ENCODE measurements at places on chromosomes 2 and 18. TPM values are rescaled to one million over a fixed set of nuclear protein-coding genes. Genes with fewer than 3 reads are reported as not detected.

Gene DLGAP1
- 1.3 TPM for total RNA-seq

Gene MAPK4
- total RNA-seq: 8.9 TPM

Gene PAX8
- total RNA-seq: 0.99 TPM

Gene C1QL2
- total RNA-seq: not detected

GRCh38 chr18:79697976-79698375 is 18.4 kb downstream of the CTDP1 start:
- no peak for DNase-seq
- no peak overlapping the region for H3K4me3 ChIP-seq
- peaks cover 46% of the 10 kb centered on the region for H3K36me3 ChIP-seq
- H3K27ac ChIP-seq: no peak overlapping the region
- peaks cover 4% of the 10 kb centered on the region for H3K4me1 ChIP-seq

- H3K27me3 ChIP-seq: no peaks in the 10 kb centered on the region
- H3K4me3 ChIP-seq: peak overlapping the region; percentile 6
- peak overlapping the region; percentile 73 for H3K27ac ChIP-seq
- DNase-seq: no peak
- H3K4me1 ChIP-seq: peaks cover 22% of the 10 kb centered on the region
Measured at GRCh38 chr18:24231773-24232735, 93.2 kb downstream of the CABYR start.

- no peak for DNase-seq
- no peaks in the 10 kb centered on the region for H3K36me3 ChIP-seq
- H3K4me3 ChIP-seq: no peak overlapping the region
- H3K27ac ChIP-seq: no peak overlapping the region
Measured at GRCh38 chr18:3985664-3986063, 469.4 kb downstream of the DLGAP1 start.

- H3K27ac ChIP-seq: no peak overlapping the region
- peaks cover 3% of the 10 kb centered on the region for H3K4me1 ChIP-seq
- H3K4me3 ChIP-seq: no peak overlapping the region
- DNase-seq: no peak
Measured at GRCh38 chr18:55442561-55442960, 145.4 kb downstream of the TCF4 start.

DNA sequence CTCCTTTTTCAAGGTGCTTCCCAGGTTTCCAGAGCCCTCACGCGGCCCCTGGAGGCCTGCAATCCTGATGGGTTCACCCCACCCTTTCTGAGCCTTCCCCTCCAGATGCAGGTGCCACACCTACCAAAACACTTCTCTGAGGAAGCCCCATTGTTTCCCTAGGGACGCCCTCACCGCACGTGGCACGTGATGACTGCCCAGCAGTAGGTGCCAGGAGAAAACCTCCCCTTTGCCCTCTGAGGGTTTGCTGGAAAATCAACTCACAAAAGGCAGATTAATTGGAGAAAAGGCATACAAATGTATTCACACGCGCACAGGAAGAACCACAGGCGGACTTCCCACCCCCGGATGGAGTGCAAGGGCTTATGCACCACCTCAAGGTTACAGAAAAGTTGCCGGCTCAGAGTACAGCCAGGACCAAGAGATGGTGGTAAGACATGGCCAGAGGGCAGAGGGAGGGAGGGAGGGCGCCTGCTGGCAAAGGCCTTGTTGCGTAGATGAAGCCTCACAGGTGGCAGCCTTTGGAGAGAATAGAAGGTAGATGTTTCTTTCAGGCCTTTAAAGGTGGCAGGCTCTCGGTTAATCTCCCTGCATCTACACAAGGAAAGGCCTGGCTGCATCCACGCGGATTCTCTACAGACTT is 269.4 kb upstream of the RAB6C start:
- H3K4me3 ChIP-seq: no peak overlapping the region
- DNase-seq: peak; percentile 90
- no peaks in the 10 kb centered on the region for H3K4me1 ChIP-seq
- H3K36me3 ChIP-seq: no peaks in the 10 kb centered on the region
- no peaks in the 10 kb centered on the region for H3K27me3 ChIP-seq

DNA sequence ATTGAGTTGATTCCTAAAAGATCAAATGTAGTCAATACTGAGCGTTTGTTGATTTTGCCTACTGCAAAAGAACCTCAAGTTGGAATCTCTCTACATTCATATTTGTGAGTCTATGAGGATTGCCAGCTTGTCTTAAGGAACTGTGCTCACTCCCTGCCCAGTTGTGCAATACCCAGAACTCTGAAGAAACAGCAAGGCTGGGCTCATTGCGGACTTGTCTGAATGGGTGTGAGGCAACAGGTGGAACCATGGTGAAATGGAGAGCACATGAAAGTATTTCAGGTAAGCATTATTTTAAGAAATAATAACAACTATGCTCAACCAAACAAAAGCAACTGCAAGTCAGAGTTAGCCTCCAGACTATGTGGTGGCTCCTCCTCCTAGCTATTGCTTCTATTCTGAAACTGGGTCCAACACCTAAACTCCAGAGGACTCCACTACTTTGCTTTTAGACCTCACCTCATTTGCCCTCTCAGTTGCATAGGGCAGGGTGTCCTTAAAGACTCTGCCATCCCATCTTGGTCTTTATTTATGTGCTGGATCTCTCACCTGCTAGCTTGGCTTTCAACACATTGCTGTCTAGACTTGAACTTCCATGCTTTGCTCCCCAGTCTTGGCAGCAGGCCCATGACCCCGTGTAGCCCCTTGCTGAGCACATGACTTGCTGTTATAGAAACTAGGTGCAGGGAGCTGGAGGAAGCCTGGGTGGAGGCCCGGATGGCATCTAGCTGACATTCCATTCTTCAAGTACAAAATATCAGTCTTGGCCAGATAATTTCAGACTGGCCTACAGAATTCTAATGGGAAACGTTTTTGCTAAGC is 94.8 kb upstream of the ARL5A start:
- H3K27me3 ChIP-seq: no peaks in the 10 kb centered on the region
- no peak overlapping the region for H3K4me3 ChIP-seq
- H3K36me3 ChIP-seq: no peaks in the 10 kb centered on the region
- peaks cover 16% of the 10 kb centered on the region for H3K4me1 ChIP-seq
- H3K27ac ChIP-seq: peak overlapping the region; percentile 11

DNA sequence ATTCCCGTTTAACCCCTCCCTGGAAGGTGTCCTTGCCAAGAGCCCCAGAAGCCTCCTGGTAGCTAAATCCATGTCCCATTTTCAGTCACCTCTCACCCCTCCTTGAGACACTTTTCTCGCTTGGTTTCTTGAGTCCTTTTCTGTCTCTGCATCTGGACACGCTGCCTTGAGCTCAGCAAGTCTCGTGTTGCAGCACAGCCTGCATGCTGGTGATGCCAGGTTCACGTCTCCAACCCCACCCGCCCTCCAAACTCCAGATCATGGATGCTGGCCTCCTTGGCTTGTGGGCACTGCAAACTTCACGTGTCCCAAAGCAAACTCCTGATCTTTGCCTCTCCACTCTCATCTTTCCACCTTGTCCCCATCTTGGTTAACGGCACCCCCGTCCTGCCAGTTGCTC is 39.3 kb downstream of the CENPO start:
- no peak for DNase-seq
- H3K27ac ChIP-seq: no peak overlapping the region
- peaks cover 7% of the 10 kb centered on the region for H3K4me1 ChIP-seq
- H3K27me3 ChIP-seq: no peaks in the 10 kb centered on the region
- peaks cover 44% of the 10 kb centered on the region for H3K36me3 ChIP-seq

DNA sequence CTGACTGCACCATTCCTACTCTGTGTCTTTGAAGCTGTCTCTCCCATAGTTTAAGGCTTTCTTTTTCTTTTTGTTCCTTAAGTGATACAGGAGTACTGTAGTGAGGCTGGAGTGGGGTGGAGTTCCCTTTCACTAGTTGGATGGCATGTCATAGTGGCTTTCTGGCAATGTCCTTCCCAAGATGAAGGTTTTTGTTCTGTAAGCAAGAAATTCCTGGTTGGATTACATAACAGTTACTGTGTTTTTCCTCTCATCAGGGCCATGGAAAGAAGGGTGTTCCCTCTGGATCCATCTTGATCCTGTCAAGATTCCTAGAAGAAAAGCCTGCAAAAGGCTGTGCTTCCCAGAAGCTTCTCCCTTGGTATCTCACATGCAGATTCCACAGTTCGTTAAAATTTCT is 84.2 kb downstream of the ACKR3 start:
- DNase-seq: peak; percentile 79
- H3K27ac ChIP-seq: no peak overlapping the region
- no peak overlapping the region for H3K4me3 ChIP-seq

DNA sequence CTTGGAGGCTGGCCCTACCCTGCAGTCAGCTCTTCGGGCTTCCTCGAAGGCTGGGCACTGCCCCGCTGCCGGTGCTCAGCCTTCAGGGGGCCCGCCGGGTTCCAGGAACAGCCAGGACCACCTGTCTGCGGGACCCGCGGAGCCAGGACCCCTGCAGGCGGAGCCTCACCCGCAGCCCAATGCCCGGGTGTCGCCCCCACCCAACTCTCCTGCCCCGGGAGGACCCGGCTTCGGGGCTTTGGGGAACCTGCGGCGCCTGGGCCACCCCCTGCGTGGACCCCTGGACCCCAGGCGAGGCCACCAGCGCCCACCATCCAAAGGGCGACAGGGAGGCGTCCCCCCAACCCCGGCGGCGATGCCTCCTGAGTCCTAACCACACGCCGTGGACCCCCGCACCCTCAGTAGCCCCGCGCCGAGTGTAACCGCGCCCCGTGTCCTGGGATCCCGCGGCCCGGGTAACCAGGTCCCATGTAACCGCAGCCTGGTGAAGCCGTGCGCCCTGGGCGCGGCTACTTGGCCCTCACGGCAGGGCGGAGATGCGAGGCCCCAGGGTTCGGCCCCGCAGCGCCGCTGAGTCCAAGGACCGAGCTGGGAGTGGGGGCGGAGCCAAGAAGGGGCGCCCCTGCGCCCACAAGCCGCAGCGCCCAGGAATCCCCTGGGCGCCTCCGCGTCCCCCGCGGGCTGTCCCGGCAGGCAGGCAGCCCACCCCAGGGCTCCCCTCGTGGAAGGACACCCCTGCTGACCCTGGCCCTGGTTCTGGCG is 11.0 kb upstream of the UBE2F start:
- H3K4me3 ChIP-seq: peak overlapping the region; percentile 35
- no peak overlapping the region for H3K27ac ChIP-seq

DNA sequence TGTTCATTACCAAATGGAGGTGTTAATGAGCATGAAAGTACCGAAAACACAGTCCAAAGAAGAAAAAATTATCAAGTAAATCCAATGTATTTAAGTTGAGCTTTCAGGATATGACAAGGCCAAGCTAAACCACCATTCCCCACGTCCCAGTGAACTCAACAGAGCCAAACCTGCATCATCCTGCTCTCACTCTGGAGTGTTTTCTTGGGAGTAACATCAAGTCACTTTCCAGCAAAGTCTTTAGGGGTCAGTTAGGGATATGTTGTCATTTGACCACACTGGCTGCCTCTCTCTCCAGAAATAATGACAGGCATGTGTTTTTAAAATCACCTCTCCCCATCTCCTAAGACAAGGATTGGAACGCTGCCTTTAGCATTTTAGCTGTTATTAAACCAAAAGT is 140.5 kb downstream of the SRBD1 start:
- H3K27me3 ChIP-seq: no peaks in the 10 kb centered on the region
- no peaks in the 10 kb centered on the region for H3K36me3 ChIP-seq
- no peak overlapping the region for H3K4me3 ChIP-seq
